ENCODE measurements at places on chromosomes 11 and 22. TPM values are rescaled to one million over a fixed set of nuclear protein-coding genes. Genes with fewer than 3 reads are reported as not detected.

FXYD2 gene
- total RNA-seq = not detected

PRG3 gene
- total RNA-seq = not detected

ZNF280B gene
- under 0.01 TPM for total RNA-seq

GRAP2 gene
- total RNA-seq = not detected

SAA1 gene
- total RNA-seq = not detected

CRYBB3 gene
- total RNA-seq = not detected

OR4D10 gene
- not detected for total RNA-seq

NAALADL1 gene
- 27.0 TPM for total RNA-seq

ANO5 gene
- 2.3 TPM for total RNA-seq

SEPTIN3 gene
- total RNA-seq = not detected

PNPLA5 gene
- total RNA-seq = not detected

APLNR gene
- total RNA-seq = 0.66 TPM

DKK3 gene
- total RNA-seq = 396 TPM

MRPL40 gene
- total RNA-seq = 49.0 TPM

OR4A16 gene
- not detected for total RNA-seq

MB gene
- not detected for total RNA-seq

LDHAL6A gene
- not detected for total RNA-seq

SYT7 gene
- 8.9 TPM for total RNA-seq

SIK2 gene
- 6.6 TPM for total RNA-seq

FGF4 gene
- total RNA-seq = not detected

KCNK7 gene
- 0.06 TPM for total RNA-seq

UQCC3 gene
- total RNA-seq = 11.9 TPM

MLC1 gene
- 2.2 TPM for total RNA-seq

MUC2 gene
- not detected for total RNA-seq

Measured in aortic smooth muscle cell (primary cell).